ENCODE measurements at places on chromosomes 12 and 14.
A peak's percentile ranks its signal among the peaks of the same experiment; 100 is the strongest.

GRCh38 chr12:43826681-43827080, 9.2 kb upstream of the TMEM117 start:
- DNase-seq, result no peak

DNA sequence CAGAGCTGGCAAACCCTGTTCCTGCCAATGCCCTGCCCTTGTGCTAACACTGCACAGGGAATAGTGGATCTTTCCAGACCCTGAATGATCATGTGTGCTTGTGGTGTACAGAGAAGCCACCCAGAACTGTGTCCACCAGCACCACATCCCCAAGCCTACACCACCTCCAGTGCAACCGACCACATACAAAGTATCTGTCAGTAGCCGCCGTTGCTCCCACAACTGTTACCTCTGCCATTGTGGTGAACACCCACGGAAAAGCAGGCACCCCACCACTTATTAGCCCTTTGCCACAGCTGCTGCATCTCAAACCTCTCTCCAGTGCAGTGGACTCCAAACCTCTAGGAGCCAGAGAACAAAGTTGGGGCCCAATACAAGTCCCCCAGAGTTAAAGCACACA, 1049.6 kb downstream of the TRHDE start:
- no peak for DNase-seq

DNA sequence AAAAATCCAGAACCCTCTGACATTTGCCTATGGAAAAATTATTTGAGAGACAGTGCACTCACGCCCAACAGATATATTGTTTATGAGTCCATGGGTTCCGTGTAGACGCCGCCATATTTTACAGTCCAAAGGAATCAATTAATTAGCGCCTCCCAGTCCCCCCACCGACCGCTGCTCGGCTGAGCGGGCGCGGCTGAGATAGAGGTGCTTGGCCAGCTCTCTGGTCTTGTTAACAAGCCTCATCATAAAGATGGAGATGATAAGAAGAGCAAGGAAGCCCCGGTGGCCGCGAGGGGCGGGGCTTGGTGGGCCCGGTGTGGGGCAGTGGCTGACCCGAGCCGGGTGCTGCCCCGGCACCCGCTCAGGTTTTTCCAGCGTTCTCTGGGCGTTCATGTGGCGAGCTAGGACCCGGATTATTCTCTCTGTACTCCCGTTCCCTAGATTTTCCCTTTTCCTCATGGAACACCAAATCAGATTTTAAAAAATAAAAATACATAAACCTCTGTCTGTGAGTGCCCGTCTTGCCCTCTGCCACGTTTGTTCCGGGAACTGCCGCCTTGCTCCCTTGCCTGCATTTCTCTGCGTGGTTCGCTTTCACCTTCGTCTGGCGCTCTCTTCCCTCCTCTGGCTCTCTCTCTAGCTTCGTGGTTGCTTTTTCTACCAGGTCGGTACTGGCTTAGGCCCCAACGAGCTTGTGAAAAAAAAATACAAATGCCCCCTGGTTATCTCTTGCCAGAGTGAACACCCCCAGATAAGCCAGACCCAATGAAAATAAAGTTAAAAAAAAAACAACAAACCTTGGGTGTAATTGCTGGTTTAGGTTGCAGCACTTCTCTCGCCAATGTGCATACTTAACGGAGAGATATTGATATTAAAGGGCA, 9.0 kb downstream of the HOXC12 start:
- DNase-seq, result peak; percentile 68

DNA sequence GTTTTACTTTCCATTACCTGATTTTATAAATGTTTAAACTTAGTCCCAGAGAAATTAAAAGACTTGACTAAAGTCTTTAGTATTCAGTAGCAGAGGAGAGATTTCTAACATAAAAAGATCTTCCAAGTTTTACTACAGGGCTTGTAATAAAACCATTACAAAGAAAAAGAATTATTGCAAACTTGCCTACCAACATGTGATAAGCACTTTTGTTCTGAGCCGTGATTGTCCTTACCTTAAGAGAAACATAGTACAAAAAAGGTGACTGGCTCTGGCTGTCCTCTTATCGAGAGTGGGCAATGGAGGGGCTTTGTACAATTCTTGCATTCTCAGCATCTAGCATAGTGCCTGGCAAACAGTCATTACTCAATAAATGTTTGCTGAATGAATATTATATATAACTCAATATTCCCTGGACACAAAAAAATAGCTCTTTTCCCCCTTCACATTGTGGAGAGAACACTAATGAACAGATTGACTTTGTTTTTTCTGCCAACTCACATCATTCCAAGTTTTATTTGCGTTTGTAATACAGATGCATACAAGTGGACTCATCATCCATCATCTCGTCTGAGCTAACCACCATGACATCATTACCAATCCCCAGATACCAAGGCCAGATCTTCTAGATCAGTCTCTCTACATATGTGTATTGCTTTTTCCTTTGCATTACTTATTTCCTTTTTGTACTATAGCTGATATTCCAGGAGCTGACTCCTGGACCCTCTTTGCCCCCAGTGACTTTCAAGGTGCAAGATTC, 192.8 kb upstream of the EEA1 start:
- DNase-seq, result no peak

- no peak for DNase-seq
Observed at GRCh38 chr14:21308479-21309237, 28.8 kb downstream of the RPGRIP1 start.

DNA sequence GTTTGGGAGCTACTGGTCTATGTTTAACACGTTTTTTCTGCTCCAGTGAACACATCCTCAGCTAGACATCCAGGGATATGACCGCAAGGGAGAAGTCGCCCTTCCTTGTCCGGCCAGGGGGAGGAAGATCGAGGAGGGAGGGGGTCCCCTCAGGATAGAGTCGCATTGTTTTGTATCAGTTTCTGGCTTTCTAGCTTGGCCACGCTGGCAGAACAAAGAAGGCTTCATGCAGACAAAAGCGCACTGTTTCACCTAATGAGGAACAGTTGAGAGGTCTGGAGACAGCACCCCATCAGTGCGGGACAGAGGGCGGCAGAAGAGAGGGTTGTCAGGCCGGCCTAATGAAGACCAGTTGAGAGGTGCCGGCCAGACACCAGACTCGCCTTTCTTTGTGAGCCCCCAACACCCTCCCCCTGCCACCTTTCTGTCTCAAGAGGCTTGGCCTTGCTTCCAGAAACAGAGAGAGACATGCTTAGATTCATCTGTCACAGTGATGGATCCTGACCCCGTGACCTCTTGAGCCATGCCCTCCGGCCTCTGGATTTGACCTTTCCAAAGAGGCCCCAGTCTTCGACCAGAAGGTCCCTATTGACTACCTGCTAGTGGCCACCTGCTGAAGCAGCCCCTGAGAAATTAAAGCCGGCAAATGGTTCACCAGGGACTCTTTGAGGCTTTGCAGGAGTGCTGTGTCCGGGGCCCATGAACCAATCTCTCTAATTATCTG, 254.7 kb upstream of the TBX3 start:
- DNase-seq, result no peak

DNA sequence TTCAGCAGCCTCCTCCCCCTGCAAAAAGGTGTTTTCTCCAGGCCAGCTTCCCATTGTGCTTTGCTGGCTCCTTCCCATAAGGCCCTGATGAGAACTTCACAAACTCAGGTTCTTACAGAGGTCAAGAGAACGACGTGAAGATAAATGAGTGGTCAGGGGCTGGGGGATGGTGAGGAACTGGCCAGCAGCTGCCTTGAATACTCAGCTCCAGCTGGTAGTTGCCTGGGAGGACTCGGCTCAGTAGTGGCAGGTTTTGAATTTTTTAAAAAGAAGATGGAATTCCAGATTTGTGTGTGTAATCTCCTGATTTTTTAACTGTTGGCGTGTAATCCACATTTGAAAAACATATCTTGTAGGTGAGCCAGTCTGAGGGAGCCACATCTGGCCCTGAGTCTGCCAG, 5.9 kb downstream of the DDX55 start:
- no peak for DNase-seq

GRCh38 chr12:45613296-45613695, 116.2 kb upstream of the ARID2 start:
- no peak for DNase-seq

DNA sequence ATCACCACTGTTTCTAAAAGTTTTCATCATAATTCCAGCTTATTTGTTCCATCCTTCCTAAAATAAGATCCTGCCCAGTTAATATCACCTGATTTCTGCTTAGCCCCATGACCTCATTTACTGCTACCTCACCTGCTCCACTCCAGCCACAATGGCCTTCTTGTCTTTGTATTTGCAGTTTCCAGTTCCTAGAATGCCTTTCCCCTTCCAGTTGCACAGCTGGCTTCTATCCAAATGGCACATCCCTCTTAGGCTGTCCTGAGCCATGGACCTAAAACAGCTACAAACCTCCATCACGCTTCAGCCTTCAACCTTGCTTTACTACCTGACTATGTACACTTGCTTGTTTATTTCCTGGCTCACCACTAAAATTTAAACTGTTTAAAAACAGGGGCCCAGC, 6.5 kb upstream of the LGMN start:
- no peak for DNase-seq

DNA sequence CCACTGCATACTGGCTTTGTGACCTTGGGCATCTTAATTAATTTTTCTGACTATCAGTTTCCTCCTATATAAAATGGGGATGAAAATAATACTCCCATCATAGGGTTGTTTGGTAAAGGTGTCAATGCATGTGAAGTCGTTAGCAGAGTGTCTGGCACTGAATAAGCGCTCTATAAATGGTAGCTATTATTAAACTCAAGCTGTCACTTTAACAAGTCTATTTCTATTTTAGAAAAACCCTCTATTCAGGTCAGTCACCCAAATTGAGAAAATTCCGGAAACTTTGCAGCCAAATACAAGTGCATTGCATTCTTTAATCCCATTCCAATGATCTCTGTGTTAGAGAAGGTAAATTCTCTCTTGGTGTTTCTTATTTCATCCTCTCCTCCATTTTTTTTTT, 363.1 kb downstream of the SYT1 start:
- DNase-seq, result no peak

GRCh38 chr12:30515351-30515750, 180.3 kb downstream of the IPO8 start:
- DNase-seq, result no peak

DNA sequence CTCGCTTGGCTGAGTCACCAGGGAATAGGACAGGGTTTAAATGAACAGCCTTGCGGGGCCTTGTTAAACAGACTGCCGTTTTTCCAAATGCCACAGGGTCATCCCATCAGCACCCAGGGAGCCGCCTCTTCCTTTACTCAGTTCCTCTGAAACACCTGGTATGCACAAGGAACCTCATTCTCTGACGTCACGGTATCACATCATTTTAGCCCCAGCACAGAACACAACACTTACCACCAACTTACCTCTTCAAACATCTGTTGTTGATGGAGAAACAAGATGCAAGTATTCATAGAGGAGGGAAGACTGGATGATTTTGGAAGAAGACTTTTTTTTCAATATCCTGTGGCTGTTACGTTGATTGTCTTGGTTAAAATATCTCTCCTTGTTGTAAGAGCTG, 535.3 kb upstream of the TMEM132C start:
- DNase-seq, result no peak

GRCh38 chr14:26113911-26114640, 483.8 kb downstream of the NOVA1 start:
- no peak for DNase-seq

DNA sequence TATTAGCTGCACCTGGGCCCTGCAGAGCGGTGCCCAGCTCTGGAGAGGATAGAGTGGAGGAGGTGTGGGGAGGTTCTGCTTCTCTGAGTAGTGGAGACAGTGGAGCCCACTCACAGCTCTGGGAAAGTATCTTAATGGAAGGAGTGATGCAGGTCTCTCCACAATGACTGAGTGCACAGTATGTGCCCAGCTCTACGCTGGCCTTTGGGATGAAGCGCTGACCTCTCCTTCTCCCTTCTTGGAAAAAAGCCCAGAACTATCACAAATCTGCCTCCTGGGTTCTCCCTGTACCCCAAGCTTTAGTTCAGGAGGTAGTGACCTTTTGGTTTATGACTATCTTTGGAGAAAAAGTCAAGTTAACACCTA, 495 bp upstream of the KRT3 start:
- peak; percentile 78 for DNase-seq

GRCh38 chr14:75401361-75401760, 26.5 kb upstream of the JDP2 start:
- no peak for DNase-seq

GRCh38 chr12:99444859-99445316, 202.7 kb upstream of the GARIN6 start:
- peak; percentile 16 for DNase-seq

DNA sequence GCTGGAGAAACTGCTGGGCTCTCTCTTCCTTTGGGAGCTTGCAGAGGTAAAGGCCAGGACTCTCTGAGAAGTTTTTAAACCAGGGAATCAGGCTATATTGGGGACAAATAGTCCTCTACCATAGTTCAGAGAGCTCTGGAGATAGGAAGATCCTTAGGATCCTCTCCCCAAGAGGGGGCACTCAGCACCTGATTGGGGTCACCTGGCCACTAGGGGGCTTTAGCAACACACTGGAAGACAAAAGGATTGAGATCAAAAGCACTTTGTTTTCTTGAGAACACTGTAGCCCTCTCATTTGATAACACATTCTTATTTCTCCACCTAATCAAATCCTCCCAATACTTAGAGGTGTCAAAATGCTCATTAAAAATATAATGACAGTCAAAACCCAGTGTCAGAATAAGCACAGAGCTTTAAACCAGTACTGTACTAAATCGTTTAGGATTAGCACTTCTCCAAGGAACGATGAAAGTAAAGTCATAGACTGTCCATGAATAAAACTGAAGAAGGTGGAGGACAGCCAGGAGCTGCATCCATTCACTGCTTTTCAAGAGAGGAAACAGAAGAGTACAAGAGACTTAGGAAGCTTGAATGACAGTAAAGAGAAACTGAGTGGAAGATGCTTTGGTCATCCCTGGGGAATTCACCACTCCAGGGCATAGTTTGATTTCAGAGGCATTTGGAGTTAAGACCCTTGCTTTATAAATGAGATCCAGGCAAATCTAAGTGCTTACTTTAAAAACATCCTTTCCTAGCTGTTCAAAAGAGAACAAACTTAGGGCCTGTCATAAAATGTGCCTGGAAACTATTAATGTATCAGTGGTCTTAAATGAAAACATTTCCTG, 26.5 kb downstream of the BMP4 start:
- no peak for DNase-seq

DNA sequence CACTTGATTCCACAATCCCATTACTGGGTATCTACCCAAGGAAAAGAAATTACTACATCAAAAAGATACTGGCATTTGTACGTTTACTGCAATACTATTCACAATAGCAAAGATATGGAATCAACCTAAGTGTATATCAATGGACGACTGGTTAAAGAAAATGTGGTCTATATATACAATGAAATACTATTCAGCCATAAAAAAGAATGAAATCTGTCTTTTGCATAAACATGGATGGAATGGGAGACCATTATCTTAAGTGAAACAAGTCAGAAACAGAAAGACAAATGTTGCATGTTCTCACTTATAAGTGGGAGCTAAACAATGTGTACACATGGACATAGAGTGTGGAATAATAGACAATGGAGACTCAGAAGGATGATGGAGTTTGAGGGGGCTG, 5.0 kb upstream of the OS9 start:
- DNase-seq, result no peak

GRCh38 chr12:55314043-55314442, at the start of gene OR6C1:
OR6C1 (plus strand) TSS chr12:55314343; CDS start chr12:55320600, 6,257 bp downstream.
- DNase-seq, result no peak

- no peak for DNase-seq
Observed at GRCh38 chr12:109893261-109893995, 6.6 kb upstream of the TCHP start.
